HepG2 (cell line): ENCODE measurements at places on chromosomes 5 and 9.

DNA sequence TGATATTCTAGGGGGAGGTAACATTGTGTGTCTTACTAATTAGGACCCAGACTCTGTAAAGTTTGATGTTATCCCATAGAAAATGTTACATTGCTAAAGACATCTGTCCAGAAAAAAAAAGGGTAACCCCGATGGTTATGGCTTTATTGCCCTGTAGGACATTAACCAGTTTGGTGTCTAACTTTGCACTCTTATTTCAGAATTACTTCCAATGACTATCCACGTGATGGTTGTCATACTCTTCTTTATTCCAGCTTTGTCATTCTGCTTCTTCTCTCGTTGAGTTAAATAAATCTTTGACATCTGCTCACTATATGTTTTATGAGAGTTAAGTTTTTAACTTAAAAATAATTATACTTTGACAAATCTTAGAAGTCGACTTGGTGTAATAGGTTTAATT is 180.4 kb upstream of the ANKRD55 start:
- no peak for DNase-seq

GRCh38 chr9:114072184-114073140 is 5.6 kb downstream of the AMBP start:
- no peak for DNase-seq

GRCh38 chr9:91407580-91408318 is 15.9 kb downstream of the NFIL3 start:
- DNase-seq, result no peak

- no peak for DNase-seq
Observed at GRCh38 chr9:25570802-25571201, 107.4 kb downstream of the TUSC1 start.

DNA sequence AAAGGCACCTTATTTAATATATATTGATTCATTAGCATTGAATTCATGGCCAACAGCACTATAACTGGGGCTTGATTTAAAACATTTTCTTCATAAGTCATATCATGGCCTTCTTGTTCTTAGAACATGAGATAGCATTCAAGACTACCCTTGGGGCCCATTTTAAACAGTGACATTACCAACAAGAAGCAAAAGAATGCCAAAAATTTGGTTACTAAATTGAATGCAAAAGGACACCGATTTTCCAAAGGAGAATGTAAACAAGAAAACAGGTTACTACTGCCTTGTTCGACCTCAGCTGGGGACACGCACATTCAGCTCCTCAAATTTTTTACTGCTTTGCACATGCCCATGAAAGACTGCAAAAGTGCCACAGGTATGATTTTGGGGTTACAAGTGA is 219.4 kb upstream of the TLE4 start:
- no peak for DNase-seq

GRCh38 chr9:135478829-135479468 is 633 bp upstream of the PPP1R26 start:
- peak; percentile 45 for DNase-seq

GRCh38 chr5:176781638-176782570 is 28.5 kb upstream of the UNC5A start:
- DNase-seq, result no peak

DNA sequence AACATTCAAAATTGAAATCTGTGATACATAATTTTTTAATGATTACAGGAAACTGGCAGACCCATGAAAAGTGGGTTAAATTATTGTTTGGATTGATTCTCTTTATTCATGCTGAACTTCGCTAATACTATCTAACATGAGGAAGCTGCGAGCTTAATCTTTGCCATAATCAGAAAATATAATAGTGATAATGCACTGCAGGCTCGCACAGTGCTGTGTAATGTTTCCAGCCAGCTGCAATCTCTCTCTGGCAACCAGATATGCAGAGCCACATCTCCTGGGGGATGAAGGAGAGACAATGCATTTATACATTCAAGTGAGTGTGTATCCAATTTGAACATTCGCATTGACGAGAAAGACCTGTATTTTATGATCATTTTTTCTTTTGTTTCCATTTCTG is 669.7 kb upstream of the RGMB start:
- DNase-seq, result no peak

- no peak for DNase-seq
Observed at GRCh38 chr5:173101245-173101644, 43.1 kb upstream of the BNIP1 start.

GRCh38 chr5:112205846-112206245 is 213.2 kb downstream of the EPB41L4A start:
- no peak for DNase-seq

- DNase-seq, result no peak
Observed at GRCh38 chr5:137761566-137761965, 7.4 kb upstream of the HNRNPA0 start.

DNA sequence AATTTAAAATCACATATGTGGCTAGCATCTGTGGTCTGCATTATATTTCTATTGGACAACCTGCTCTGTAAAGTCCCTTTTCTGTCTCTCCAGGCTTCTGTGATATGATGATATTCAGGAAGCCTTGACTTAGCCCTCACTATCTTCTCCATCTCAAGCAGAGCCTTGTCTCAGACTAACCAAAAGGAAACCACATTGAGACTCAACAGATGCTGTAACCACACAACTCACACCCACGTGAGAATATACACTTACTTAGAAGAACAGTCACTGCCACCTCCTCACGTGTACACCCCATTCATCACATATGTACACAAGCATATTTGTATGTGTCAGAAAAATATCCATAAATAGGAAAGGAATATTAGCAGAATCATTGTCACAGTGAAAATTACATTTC is 33.6 kb downstream of the HTR4 start:
- DNase-seq, result no peak

GRCh38 chr5:65062469-65063083 is 293.8 kb downstream of the CWC27 start:
- no peak for DNase-seq

GRCh38 chr5:154298065-154298464 is 107.5 kb downstream of the GALNT10 start:
- no peak for DNase-seq

DNA sequence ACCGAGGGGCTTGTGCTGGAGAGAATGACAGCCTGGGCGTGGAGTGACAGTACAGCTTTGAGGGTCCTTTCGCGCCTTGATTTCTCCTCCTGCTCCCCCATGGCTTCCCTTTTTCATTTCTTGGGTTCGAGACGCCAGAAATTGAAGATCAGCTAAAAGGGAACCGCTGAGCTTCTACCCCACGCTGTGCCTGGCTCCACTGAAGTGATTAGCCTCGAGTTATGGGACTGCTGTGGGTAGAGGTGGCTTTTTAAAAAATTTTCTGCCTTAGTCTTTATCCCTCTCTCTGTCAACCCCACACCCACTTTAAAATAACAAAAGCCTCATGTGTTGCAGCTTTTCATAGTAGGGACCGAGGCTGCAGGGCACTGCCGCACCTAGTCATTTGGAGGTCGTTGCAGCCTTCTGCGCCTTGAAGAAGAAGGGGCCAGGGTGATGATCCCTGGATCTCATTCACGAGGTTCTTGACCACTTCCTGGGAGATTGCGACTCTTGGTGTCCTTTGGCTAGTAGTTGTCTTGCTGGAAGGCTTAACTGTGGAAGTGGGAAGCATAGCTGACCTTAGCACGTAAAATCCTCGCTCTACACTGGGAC is 603 bp downstream of the PPIP5K2 start:
- DNase-seq, result peak; percentile 1

- no peak for DNase-seq
Observed at GRCh38 chr9:2616692-2617377, 4.8 kb upstream of the VLDLR start.

GRCh38 chr9:34793428-34793827 is 83.5 kb upstream of the CCL21 start:
- DNase-seq, result no peak

GRCh38 chr5:115480271-115480670 is 64.3 kb downstream of the FEM1C start:
- DNase-seq, result no peak

DNA sequence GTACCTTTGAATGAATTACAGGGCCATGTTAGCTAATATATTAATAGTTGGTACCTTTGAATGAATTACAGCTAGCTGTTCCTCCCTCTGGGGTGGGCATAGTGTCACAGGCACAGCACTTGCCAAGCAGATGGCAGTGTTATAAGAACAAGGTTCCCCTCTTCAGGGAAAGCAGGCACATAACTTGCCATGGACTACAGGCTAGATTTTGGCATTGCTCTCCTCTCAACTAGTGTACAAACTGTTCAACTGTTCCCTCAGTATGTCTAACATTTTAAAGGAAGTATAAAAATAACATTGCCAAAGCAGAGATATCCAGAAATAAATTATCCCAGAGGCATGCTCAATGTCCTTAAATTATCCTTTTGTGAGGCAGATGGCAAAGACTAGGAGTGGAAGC is 33.7 kb downstream of the ABITRAM start:
- no peak for DNase-seq

- DNase-seq, result no peak
Observed at GRCh38 chr5:141371572-141372475, 1.8 kb downstream of the PCDHGB3 start.

DNA sequence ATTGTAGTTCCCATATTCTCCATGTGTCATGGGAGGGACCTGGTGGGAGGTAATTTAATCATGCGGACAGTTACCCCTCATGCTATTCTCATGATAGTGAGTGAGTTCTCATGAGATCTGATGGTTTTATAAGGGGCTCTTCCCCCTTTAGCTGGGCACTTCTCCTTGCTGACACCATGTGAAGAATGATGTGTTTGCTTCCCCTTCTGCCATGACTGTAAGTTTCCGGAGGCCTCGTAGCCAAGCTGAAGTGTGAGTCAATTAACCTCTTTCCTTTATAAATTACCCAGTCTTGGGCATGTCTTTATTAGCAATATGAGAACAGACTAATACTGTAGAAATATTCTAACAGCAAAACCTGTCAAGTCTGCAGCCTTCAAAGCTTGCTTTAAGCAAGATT is 293.2 kb downstream of the CTNND2 start:
- no peak for DNase-seq

DNA sequence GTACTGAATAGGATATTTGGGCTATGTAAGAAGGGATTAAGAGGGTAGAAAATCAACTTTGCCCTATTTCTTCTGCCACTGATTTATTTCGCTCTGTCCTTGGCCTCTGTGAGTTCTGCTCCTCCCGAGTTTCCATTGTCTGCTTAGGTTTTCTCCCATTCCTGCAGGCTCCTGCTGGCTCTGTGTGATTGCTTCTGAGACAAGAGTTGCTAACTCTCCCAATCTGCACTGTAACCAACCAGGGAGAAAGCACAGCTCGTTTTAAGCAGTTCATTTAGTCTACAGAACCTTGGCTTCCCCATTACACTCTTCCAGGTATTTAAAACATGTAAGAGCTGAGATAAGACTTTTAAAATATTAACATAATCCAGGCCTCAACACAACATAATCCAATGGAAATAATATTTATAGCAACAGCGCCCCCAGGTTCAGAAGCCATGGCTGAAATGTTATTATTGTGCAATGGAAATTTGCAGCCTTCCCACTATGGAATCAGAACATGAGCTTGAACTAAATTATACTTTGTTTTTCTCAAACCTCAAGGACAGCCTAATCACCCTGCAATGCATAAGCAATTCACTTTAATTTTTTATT is 203.5 kb downstream of the ERCC6L2 start:
- DNase-seq, result no peak

- DNase-seq, result no peak
Observed at GRCh38 chr9:137009217-137009616, 12.8 kb upstream of the CLIC3 start.

GRCh38 chr5:88583471-88583870 is 299.5 kb downstream of the MEF2C start:
- no peak for DNase-seq

DNA sequence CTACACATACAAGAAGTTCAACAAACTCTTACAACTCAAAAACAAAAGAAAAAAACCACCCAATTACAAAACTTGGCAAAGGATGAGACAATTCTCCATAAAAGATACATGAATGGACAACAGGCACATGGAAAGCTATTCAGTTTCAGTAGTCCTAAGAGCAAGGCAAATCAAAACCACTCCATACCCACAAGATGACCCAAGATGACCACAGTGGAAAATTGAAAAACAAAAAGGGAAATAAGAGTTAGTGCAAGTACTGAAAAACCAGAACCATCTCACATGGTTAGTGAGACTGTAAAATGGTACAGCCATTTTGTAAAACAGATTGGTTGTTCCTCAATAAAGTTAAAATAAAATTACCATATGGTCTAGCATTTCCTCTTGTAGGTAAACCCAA is 287.1 kb upstream of the CDH9 start:
- DNase-seq, result no peak

GRCh38 chr9:27436234-27436633 is 87.9 kb upstream of the IFNK start:
- peak; percentile 95 for DNase-seq

DNA sequence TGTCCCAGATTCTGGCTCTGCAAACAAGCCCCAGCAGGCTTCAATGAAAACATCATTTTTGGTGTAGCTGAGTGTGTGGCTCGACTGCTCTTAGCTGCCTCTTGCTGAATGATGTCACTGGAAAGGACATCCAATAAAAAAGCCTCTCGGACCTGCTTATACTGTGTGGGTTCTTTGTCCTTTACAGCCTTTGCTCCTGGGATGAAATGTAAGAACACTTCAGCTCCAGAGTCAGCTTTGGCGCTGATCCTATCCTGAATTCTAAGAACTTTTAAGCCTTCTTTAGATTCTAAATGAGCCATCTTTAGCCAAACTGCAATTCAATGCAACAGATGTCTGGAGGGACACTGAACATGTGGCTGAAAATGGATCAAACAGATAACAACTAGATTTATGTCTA is 404.6 kb upstream of the C9orf72 start:
- no peak for DNase-seq

- DNase-seq, result no peak
Observed at GRCh38 chr5:121415270-121415669, 436.4 kb upstream of the FTMT start.

GRCh38 chr9:124008303-124008693 is 3.3 kb upstream of the LHX2 start:
- no peak for DNase-seq

DNA sequence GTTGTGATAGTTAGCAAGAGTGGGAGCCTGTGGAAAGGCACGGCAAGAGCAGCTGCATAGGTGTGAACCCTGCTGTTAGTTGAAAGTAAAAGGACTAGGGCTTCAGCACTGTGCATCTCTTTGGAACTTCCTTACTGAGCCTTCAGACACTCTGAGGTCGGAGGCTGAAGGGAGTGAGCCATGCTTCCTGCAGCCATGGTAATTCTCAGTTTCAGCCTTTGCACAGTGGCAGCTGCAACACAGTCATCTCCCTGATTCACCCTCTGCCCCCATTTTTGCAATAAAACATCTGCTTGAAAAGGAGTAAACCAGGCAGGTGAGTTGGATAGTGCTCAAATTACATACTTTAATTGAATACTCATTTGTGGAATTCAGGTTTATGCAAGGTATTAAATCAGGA is 6.5 kb upstream of the TLE4 start:
- no peak for DNase-seq

DNA sequence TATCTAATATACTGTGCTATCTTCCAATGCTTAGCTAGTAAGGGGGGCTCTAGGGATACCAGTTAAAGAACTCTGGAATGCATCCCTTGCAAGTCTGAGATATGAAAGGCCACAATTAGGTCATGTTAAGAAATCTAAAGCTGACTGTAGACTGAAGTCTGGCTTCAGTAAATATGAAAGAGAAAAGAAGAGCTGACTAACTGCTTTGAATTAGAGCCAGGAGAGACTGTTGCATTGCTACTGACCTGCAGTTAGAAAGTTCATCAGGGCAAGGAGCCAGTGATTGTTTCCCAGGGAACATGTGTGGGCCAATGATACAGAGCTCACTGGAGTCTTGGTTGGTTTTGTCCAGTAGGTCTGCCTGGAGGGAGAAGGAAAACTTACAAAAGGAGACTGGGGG is 472.1 kb upstream of the TNC start:
- DNase-seq, result no peak

- no peak for DNase-seq
Observed at GRCh38 chr9:128108269-128109049, 19.1 kb downstream of the PTGES2 start.

- DNase-seq, result no peak
Observed at GRCh38 chr5:32383586-32383985, 61.0 kb downstream of the ZFR start.
